ENCODE measurements at places on chromosomes 12 and 14.

DNA sequence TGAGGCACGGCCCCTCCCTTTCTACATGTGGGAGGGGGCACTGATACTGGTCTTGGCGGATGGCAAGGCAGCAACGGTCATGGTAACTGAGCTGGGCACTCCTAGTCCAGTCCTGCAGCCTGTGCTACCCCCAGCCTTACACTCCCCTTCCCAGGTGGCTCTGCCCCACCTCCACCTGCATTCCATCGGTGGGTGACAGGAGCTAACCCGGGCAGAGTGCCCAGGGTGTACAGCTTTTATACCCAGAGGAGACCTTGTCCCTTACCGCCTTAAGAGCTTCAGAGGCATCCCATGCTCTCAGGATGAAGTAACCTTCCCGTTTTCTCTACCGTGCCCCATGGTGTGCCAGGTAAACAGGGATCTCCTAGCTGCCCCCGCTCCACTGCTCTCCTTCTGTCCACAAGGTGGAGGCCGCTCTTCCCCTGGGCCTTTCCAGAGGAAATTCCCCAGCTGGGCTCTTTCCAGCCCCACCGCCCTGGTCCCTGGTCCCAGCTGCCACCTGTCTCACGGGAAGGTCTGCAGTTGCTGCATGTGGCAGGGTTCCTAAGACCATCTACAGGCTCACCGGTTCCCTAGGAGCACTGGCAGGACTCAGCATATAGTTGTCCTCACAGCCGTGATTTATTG lies 20.5 kb downstream of the BRI3BP start:
- DNase-seq, result no peak

- no peak for DNase-seq
Measured at GRCh38 chr14:90054803-90055202, 7.0 kb upstream of the KCNK13 start.

DNA sequence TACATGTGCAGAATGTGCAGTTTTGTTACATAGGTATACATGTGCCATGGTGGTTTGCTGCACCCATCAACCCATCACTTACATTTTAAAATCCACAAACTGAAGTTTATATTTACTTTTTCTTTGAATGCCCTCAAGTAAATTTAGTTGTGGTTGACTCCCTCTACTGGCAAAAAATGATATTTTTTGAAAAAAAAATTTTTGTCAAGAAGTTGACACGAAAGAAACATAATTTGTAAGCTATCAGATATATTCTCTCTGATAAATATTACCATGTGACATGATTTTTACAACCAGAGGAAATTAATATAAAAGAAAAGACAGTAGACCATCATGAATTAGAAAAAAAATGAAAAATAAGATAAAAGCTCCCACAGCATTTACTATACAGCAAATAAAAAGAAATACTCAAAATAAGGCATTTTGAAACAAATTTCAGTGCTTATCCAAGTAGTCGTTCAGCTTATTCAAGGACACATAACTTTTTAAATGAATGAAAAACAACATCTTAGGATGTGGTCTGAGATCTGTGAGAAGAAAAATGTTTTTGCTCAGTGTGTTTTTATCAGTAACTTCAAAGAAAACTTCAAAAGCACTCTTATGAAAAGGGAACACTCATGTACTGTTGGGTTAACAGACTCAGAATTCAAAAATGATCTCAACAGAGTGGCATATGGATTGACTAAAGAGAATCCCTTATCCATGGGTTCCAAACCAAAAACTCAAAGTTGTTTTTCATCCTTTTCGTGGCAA lies 30.0 kb upstream of the GRIP1 start:
- DNase-seq, result no peak

DNA sequence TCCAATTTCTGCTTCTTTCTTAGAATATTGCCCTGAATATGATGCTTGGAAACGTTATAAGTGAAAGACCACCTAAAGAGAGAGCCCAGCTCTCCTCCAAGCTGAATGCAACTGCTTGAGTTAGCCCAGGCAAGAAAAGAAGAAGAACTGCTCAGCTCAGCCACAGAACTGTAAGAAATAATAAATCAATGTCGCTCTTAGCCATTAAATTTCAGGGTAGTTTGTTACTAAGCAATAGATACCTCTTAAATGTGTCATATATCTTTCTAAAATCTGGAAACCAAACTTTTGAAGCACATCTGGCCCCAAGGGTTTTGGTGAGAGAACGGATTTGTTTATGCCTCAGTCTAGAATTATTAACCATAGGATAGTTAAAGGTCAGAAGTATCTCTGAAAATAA lies 50.4 kb downstream of the SLC6A15 start:
- DNase-seq, result no peak

DNA sequence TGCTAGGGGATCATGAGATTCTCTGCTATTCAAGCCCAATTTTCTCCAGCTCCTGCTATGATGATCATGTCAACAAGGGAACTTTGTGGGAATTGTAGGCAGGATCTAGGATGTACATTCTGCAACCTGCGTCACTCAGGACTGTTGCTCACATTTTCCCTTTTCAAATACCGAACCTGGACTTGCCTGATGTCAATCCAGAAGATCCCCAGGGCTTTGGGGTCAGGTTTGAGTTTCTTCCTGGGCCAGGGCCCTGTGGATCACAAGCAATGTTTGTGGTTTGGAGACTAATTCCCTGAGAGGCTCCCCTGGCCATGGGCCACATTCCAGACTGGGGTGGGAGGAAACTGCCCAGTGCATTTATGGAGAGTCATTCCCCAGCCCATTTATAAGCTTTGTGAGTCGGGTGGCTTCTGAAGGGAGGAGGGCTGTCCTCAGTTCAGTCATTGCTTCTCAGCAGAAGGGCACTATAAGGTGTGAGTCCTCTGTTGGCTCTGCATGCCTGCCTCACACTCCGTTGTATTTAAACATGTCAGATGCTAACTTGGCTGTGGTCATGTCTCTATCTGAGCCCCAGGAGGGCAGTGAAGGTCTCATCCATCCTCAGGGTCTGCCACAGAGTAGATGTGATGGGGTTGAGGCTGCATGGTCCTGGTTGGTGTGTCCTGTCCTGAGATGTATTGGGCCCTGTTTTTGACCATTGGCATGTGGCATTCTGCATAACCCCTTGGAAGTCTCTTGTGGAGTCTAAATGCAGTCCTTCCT lies 6.5 kb downstream of the KRT86 start:
- DNase-seq, result peak; percentile 74

DNA sequence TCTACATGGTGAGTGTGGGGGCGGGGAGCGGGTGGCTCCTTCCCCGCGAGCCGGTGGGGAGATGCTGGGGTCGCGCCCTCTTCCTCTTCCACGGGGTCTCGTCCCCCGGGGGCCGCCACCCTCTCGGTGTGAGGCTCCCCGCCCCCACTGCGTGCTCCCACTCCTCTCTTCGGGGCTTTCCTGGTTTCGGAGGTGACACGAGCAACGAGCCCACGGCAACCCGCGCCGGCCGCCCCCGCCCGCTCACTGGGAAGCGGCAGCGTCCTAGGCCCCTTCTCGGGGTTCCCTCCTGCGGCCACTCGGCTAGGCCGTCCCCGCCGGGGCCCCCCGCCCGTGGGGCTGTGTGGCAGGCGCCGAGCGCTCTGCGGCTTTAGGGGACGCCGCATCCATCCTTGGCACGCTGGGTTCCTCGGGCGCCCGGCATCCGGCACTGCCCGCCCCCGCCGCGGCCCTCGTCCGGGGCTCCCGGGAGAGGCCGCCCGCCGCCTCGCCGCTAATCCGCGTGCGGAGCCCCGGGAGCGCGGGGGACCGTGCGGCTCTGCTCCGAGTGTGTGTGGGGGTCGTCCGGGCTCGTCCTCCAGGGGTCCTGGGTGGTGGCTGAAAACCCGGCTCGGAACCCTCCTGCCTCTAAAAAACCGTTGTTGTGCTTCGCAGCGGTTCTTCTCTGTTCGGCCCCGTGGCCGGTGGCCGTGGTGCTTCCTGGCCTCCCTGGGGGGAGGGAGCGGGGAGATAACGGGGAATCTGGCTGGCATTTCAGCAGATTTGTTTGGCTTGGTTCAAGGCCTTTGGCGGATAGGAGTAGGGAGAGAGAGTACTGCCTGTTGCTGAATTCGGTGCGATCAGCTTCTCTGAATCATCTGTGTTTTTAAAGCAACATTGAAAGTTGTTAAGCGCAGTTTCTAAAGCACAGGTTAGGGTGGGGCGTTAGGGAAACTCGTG lies 1.0 kb downstream of the PCNX1 start:
- peak; percentile 4 for DNase-seq

DNA sequence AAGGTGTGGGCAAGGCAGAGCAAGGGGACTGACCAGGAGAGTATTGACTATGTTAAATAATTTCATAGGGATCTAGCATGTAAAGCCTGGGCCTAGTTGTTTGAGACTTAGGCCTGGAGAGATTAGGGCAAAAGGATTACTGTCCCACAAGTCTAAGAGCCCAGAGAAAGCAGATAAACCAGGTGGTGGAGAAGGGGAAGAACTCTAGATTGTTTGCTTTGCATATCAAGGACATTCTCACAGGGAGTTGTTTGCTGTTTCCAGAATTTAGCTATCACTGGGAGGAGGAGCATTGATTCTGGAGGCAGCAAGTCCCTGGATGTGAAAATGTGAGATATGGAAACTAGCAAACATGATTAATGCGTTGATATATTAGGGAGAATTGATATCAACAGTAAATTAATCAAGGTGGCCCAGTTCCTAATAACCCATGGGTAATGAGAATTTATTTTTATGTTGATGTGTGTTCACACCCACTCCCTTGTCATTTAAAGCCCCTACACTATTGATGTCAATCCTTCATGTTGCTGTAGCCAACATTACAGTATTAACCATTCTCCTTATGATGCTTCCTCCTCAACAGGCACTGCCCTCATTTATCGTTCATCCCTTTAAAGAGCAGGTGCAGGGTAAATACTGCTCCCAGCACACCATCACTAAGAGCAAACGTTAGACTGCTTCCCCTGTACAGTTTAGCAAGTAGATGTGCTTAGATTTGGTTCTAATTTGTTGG lies 1666.7 kb upstream of the FLRT2 start:
- no peak for DNase-seq

DNA sequence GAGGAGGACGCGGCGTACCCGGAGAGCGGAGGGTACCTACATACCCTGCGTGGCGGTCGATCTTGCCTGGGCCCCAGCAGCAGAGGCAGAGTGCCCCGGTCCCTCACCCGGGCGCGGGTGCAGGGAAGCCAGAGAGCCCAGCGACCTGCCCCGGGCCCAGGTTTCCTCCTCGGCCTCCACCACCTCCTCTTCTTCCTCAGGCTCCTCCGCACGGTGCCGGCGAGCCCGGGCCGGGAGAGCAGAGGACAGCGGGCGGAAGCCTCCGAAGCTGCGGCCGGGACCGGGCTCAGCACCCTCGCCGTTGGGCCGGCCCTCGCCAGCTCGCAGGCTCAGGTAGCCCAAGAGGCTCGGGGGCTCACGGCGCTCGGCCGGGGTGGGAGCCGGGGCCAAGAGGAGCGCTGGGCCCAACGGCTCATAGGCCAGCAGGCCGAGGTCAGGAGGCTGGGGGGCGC lies 6.6 kb downstream of the ZNF219 start:
- no peak for DNase-seq

DNA sequence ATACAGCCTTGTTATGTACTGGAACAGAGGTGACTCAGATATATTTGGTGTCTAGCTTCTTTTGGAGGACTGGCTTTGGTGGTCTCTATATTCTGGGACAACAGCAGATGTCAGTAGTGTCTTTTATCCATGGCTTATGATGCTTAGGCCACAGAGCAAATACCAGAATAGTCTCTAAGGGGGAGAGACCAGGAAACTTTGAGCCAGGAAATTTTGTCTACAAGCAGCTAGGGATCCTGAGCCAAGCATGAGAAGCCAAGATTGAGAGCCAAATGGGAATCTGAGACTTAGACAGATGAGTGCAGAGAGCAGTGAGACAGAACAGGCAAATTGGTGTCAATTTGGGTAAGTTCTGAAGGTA lies 28.4 kb upstream of the PTPRR start:
- no peak for DNase-seq

DNA sequence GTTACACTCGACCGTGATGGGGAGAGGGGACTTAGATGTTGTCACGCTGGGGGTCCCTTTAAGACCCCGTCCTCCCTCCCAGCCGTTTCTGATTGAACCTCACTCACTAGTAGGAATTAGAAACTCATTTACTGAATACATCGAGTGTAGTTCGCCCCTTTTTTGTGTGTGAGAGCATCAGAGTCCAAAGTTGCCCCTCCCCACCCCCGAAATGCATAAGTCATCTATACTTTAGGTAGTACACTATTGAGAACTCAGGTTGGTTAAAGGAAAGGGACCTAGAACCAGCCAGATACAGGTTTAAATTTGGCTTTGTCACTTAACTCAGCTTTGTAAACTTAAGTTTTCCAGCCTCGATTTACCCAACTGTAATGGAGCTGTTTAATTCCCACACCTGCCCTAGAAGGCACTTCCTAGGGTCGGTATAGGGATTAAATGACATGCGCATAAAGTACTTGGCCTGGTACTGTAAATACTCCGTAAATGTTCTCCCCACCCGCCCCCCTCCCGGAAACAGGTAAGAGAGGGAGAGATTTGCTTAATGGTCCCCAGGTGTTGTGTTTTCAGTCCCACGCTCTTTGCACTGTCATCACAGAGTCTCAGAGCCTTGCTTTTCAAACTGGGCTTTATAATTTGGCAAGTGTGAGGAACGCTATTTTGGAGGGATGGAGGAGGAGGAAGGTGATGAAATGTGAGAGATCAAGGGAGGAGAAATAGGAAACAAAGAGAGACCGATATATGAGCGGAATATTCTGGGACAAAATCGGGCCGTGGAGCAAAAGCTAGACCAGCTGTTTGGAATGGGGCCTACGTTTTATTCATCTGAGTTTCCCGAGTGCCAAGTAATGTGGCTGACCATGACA lies 897 bp downstream of the SUDS3 start:
- no peak for DNase-seq

GRCh38 chr14:98348505-98348904 lies 923.5 kb downstream of the BCL11B start:
- no peak for DNase-seq

- DNase-seq, result no peak
Measured at GRCh38 chr12:50839042-50839441, 3.7 kb upstream of the TMPRSS12 start.

GRCh38 chr12:6559500-6559899 lies 3.7 kb upstream of the IFFO1 start:
- no peak for DNase-seq
